Epithelial cell of proximal tubule (primary cell): ENCODE measurements at places on chromosomes 7 and 10. TPM values are rescaled to one million over a fixed set of nuclear protein-coding genes. Genes with fewer than 3 reads are reported as not detected.
A peak's percentile ranks its signal among the peaks of the same experiment; 100 is the strongest.

Gene CRHR2
- total RNA-seq = not detected in 2 replicates

Gene TMEM60
- 16.2 and 17.5 TPM in 2 replicates for total RNA-seq

Gene ACSM6
- not detected in 2 replicates for total RNA-seq

Gene ZNF503
- 8.5 and 9.6 TPM in 2 replicates for total RNA-seq

- DNase-seq = peak; percentile 80
Measured at GRCh38 chr10:82572744-82573143, 697.8 kb downstream of the NRG3 start.

DNA sequence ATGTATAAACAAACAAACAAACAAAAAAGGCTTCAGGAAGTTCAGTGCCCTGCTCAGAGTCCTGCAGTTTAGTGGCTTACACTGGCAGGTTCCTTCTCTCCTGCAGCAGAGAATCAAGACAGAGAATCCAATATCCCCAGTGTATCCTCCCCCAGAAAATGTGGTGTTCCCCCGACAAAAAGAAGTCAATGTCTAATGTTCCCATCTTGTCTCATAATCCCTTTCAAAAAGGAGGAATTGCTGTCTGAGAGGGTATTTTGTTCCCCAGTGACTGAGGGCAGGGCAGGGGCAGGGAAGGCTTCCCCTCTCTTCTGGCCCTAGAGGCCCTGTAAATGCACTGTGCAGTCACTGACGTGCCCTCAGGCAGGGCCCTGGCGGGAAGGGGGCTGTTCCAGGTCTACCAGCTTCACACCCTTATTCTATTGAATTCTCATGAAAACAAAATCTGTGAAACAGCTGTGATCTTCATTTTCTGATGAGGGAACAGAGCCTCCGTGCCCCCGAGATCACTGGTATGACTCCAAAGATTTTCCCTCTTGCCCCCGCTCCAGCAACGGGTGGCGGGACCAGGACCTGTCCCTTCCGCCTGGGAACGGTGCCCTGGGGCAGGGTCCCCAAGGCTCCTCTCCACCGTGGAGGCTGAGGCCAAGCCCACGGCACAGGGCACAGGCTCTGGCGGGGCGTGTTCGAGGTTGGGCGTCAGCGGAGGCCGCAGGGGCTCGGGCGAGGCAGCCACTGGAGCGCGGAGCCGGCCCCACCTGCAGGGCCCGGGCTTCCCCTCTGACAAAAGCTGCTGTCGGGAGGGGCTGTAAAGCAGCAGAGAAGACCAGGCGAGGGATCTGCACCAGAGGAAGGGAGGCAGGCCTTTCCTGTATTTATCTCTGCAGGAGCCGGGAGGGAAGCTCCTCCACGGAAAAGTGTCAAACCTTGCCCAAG lies 13.4 kb upstream of the WDFY4 start:
- no peak for DNase-seq

DNA sequence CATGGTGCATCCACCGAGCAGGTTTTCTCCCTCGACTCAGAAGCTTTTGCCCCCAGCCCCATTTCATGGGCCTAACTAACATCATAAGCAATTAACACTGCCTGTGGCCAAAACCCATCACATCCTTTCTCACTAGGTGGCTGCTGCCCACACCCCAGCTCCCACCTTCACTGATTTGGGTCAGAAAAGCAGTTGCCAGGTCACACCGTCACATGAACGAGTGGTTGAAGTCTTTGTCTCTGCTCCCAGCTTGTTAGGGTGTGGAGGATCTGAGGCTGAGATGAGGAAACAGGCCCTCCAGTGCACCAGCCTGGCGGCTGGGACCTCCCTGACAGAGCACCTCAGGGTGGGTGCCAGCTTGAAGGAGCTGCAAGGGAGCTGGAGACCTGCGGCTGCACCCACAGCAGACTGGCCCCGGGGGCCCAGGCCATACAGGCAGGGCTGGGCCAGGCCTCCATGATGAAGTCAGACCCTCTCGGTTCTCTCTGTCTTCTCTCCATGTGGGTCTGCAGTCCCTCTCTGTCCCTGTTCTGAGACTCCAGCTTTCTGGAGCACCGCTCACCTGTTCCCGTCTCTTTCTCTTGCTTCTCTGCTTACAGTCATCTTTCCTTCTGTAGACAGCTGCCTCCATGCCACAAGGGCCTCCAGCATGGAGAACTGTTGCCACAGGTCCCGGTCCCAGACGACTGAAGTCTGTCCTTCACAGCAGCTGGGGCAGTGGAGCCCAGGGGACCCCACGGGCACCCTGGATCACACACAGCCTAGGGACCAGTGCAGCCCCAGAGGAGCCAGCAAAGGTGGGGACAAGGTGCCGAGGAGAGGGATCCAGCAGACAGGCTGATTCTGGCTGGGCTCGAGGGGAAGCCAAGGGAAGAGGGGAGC lies 13.8 kb upstream of the INPP5A start:
- DNase-seq = no peak

DNA sequence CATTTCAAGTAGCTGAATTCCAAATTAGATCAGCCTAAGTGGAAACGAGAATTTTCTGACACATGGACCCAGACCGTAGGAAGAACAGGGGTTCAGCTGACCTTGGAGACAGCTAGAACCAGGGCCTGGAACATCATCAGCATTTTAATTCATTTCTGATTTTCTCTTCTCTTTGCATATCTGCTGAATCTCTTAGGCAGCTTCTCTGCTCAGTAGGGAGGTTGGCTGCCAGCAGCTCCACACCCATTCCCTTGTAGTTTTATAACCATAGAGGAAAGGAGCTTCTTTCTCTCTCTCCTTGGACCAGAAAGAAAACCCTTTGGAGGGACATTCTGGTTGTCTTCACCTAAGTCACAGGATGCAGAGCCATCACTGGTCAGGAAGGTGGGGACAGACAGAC lies 36.0 kb downstream of the LMTK2 start:
- no peak for DNase-seq

DNA sequence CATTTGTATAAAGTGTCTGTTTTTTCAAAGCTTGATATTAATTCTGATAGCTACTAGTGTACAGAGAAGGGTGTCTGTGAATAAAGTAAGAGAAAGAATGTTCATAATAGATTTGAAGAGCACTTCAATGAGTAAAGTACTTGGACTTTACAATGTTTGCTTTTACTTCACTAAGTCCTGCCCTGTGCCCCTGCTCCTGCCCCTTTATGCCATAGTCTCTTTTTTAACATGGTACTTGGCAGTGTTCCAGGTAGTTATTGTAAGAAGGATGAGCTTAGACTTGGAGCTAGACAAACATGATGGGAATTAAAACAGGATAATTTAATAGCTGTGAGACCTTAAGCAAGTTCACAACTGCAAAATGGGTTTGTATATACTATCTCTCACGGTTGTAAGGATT lies 41.0 kb downstream of the ZEB1 start:
- DNase-seq = no peak

DNA sequence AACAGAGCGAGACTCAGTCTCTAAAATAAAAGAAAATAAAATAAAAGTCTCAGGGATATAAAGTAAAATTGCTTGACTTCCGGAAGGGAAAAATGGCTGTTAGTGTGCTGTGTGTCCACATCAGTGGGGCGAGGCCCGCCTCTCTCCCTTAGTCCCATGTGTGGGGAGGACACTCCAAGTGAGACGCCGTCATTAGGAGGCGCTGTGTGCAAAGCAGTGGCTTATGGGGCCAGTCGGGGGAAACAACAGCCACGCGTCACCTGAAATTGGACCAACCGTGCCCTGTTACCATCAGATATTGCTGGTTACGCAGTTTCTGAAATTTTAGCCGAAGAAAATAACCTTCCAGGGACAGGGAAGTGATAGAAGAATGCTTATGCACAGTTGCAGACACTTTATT lies 15.8 kb downstream of the SFXN4 start:
- no peak for DNase-seq

GRCh38 chr7:5533821-5534367 lies 110.3 kb upstream of the TNRC18 start:
- DNase-seq = no peak
